ENCODE measurements at places on chromosomes 7 and 10. TPM values are rescaled to one million over a fixed set of nuclear protein-coding genes. Genes with fewer than 3 reads are reported as not detected.
A peak's percentile ranks its signal among the peaks of the same experiment; 100 is the strongest.

C7orf33 gene
- not detected for total RNA-seq

LRGUK gene
- not detected for total RNA-seq

ELMO1 gene
- total RNA-seq: 113 TPM

SFTPD gene
- not detected for total RNA-seq

CALML5 gene
- total RNA-seq: not detected

GARIN1A gene
- 0.73 TPM for total RNA-seq

GRCh38 chr10:85157206-85157605, 828.8 kb downstream of the CCSER2 start:
- DNase-seq: no peak

DNA sequence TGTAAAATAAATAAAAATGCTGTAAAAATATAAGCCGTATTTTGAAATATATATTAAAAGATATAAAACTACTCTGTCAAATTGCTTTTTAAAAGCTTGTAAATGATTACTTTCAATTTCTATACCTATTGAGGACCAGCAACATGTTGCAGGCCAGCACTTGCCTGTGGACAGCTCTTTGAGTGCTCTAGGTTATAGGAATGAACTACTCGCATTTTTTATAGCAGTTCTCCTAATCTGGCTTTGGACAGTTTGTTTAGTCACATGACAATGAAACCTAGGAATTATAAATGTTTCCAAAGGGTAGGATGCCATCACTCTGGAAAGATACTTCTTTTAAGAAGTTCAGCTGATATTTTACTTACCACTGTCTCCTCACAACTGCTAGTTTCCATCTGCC, 117.7 kb upstream of the PTPRZ1 start:
- no peak for DNase-seq

GRCh38 chr10:1516492-1517165, 220.7 kb downstream of the ADARB2 start:
- no peak for DNase-seq

GRCh38 chr10:71125749-71126107, 86.6 kb upstream of the UNC5B start:
- no peak for DNase-seq

DNA sequence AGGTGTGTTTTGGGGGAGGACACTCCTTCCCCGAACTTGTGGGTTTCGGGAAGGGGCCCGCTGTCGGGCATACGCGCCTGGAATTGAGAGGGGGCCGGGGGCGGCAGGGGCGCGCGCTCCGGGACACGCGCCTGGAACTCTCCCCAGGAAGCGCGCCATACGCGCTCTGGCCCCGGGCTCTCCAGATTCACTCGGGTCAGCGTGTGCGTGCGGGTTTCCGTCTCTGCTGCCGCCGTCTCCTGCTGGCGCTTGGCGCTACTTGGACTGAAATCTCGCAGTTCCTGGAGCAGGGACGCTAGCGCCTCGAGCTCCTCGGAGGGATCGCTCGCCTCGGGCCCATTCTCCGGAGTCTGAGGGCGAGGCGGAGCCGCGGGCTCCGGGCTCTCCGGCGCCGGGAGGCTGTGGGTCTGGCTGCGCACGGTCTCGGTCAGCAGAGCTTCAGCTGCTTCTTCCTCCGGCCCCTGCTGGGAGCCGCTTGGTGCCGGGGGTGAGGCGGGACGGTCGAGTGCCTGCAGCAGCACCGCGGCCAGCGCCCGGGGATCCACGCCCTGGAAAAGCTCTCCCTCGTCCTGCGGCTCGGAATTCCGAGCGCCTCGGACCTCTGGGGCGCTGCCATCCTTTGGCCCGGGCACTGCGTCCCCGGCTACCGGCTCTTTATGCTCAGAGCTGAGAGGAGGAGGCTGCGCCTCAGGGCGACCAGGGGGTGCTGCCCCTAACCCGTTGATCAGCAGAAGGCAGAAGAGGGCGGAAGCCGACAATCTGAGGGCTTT, 1.1 kb downstream of the VGF start:
- DNase-seq: no peak

DNA sequence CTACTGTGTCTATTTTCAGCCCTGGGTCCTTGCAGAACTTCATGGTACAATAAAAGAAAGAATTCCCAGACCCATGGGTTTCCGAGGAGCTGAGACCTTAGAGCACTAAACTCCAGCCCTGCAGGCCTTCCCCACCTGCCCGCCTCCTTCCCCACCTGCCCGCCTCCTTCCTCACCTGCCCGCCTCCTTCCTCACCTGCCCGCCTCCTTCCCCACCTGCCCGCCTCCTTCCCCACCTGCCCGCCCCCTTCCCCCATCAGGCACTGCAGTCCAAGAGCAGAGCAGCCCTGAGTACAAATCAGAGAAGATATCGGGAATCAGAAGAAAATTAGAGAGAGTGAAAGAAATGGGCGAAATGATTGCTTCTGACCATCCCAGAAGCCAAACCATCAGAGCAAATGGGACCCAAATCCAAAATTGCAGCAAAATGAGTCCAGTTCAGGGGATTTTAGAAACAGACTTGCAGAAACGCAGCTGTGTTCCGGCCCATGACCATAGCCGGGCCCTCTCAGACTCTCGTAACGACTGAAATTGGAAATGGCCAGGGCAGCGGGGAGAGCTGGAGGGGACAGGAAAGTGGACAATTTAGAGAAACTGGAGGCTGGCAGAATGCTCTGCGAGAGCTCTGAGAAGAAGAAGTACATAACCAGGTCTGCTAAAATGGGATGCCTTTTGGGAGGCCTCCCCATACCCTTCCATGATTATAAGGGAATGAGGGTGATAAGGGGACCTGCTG, 568.4 kb downstream of the TCERG1L start:
- DNase-seq: no peak

- DNase-seq: peak; percentile 14
These were observed 29.6 kb downstream of the MINDY4 start for GRCh38 chr7:30800785-30801252.

DNA sequence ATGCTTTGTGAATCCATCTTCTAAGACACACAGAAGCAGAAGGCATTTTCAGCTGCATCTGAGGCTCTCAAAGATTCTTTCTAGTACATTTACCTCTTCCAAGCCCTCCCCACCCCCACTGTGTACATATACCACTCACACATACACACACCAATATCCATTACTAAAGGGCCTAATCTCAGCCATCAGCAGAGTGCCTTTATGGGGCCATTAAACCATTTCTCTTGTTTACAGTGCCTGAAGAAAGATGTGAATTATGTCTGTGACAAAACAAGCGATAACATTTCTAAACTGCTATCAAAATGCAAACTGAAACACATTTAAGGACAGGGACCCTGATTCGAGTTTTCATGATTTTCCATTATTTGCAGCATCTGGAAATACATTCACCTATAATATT, 40.0 kb downstream of the ETV1 start:
- DNase-seq: no peak

DNA sequence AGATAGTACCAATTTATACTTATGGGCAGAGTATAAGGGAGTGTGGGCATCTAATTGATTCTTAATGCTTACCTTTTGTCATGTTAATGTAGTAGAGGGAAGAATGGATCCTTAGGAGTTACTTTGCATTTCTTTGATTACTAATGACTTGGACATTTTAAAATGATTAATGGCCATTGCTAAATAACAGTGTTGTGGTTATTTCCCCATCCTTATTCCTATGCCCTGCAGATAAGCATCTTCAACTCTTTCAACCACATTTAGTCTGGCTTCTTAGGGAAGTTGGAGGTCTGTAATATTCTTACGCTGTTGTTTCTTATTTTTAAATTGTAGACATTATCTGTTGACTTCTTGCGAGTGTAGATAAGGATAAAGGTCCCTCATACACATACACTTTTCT, 37.2 kb downstream of the KAT6B start:
- DNase-seq: no peak

DNA sequence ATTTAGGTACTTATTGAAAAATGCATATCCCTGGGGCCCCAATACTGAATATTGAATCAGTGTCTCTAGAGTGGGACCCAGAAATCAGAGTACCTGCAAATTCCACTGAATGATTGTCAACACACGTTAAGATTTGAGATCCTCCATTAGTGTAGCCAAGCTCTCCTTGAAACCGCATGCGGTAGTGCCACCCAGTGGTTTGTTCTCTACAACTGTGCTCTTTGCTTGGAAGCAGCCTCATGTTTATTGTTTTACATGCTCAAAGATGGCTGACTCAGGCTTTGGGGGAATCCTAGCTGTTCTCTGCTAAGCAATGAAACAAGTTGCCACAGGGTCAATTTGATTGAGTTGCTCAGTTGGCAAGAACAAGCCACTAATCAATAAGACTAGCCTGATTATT, 340.2 kb upstream of the CELF2 start:
- DNase-seq: no peak

DNA sequence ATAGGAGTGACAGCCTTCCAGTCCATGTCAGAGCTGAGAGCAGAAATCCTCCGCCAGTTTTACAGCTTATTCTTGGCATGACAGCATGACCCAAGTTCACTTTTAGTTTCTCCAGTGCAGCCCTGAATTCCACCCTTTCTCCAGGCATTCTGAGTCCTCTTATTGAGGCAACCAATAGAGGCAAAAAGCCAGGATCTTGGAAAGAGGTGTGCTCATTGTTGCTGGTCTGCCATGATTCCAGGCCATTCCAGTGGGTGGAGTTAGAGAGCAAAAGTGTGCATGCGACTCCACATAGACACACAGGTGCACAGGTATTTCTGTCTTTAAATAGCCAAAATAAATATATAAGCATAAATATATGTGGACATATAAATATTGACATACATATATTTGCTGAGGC, 224.7 kb upstream of the ADARB2 start:
- no peak for DNase-seq

DNA sequence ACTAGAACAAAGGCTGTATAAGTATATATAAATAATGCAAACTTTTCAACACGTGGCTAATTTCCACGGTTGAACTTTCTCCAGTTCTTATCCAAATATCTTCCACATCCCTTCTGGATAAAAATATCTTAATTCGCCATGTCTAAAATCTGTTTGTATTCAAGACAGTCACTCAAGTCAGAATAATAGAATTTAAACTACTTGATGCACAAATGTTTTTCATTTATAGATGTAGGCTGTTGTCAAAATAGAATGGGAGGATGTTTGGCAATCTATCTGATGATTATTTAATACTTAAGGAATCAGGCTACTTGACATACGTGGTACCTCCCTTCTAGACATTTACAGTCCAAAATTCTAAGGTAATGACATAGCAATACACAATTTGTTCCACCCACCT, 204.3 kb downstream of the TWIST1 start:
- no peak for DNase-seq

Data from activated T-helper 1 cell treated with anti-CD3 and anti-CD28 coated beads, Interleukin-12 subunit alpha, Interleukin-12 subunit beta, Interleukin-2, Interleukin-4 antibody, amounts not matched to agents 30 ng/mL and 10 ng/mL and 1 ng/mL, durations not matched to agents 14 hours and 24 hours and 36 hours (primary cell).